ENCODE measurements at places on chromosomes 6 and 20.

GRCh38 chr6:41584668-41585205, 38.6 kb downstream of the FOXP4 start:
- DNase-seq, result no peak

- no peak for DNase-seq
Measured at GRCh38 chr6:54916858-54917257, 70.3 kb downstream of the FAM83B start.

- no peak for DNase-seq
Measured at GRCh38 chr6:170006071-170006899, 254.9 kb downstream of the ERMARD start.

DNA sequence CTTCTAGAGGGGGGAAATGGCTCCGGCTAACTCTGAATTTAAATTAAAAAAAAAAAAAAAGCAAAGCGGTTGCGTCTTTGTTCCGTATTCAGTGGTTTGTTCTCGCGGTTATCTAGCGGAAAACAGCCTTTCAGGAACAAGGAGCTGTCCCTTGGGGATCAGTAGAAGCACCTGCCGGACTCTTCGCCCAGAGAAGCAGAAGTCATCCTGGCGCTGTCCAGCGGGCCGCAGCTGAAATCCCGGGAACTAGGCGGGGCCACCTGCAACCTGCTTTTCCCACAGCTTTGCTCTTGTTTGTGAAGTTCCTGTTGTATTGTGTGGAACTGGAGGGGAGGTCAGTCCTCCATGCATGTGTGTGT, 43.9 kb upstream of the GJE1 start:
- no peak for DNase-seq

DNA sequence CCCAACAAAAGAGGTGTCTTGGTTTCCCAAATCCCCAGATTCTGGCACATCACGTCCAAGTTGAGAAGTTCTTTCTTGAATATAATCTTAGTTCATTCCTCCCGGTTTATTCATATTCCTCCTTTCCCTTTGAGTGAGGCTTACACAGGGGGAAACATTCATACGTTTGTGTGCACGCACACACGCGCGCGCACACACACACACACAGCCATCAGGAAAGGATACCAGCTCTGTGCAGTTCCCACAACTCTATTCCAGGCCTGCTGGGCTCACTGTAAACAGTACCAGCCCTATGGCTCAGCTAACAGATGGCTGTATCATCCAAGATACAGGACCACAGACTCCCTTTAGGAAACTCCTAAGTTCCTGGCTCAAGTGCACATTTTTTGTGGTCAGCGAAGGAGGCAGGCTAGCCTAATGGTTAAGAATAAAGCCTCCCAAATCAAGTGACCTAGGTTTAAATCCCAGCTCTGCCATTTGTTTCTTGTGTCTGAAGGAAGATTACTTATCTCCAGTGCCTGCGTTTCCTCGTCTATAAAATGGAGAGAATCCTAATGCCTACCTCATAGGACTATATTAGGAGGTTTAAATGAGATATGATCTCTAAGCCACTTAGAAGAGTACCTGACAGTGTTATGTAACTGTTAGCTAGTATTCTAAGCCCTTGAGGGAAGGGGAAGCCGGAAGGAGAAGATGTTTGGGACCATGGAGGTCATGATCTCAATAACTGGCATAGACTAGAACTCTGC, 3.7 kb upstream of the TAF8 start:
- no peak for DNase-seq

GRCh38 chr6:1820165-1820564, 210.4 kb downstream of the FOXC1 start:
- no peak for DNase-seq

DNA sequence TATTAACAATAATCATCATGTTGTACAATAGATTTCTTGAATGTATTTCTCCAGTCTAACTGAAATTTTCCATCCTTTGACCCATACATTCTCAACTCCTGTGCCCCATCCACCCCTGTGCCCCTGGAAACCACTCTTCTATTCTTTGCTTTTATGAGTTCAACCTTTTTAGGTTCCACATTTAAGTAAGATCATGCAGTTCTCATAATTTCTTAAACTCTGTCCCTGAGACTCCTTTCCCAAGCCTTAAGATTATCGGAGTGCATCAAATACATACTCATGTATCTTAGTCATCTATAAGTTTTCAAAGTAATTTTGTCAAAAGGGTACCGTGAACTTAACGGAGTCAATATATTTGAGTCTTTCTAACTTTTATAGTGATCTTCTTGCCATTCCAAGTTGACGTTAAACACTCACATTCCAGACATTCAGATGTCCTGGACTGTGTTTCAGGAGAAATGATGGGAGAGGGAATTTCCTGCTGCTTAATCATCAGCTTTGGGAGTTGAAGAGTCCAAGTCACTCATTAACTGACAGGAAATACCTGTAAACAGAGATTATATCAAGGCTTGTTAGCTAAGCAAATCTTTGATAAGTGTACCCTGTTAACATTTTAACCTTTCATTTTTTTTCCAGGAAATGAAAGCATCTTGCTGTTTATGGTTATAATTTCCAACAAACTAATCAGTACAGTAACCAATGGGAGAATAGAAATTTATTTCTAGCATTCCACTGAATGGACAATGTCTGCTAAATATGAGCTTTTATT, 73.3 kb downstream of the ADGRG6 start:
- no peak for DNase-seq

GRCh38 chr6:142746524-142746923, 198.5 kb downstream of the HIVEP2 start:
- no peak for DNase-seq
